DND-41 (cell line): ENCODE measurements at places on chromosomes 5 and 9.

DNA sequence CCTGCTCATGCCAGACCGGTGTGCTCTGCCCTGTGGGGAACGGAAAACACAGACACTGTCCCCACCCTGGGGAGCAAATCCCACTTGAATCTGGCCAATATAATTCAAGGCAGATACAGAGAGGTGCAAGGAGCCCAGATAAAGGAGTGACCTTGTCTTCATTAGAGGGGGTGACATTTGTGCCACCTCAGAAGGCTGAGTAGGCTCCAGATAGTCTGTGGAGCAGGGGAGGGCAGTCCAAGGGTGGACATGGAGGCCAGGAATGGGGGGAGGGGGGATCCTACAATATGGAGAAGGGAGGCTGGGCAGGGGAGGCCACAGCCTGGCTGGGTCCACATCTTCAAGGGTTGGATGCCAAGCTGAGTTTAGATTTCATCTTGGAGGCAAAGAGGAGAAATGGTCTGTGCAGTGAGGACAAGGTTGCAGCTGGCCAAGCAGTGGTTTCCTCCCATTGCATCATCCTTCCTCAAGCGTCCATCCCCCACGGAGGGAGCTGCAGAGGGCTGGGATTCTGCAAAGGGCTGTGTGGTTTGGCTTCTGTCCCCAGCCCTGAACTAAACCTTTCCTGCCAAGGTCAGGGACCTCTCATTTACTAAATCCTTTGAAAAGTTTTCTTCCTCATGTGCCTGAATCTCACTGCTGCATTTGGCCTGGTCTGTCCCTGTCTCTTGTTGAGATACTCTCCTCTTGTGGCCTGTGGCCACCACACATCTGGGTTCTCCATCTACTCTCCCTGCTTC is 60.1 kb downstream of the GALNT12 start:
- H3K4me3 ChIP-seq, result no peak overlapping the region
- no peaks in the 10 kb centered on the region for H3K36me3 ChIP-seq
- no peaks in the 10 kb centered on the region for H3K27me3 ChIP-seq
- no peak overlapping the region for H3K27ac ChIP-seq
- no peak for DNase-seq

DNA sequence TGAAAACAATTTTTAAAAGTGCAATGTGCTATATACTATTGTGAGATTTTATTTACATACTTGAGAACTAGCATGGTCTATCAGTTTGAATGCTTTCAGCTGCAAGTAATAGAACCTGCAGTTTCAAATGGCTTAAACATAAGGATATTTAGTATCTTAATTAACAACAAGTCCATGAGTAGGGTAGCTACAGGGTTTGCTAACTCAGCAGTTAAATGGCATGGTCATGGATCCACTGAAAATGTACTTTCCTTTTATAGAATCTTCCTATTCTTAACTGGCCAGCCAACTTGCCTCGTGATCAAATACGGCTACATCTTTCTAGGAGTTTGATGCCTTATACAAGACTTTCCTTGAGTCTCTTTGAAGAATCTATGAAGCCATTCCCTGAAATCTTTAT is 452.8 kb upstream of the SEMA6A start:
- no peak overlapping the region for H3K27ac ChIP-seq
- no peak for DNase-seq
- H3K4me3 ChIP-seq, result no peak overlapping the region
- no peaks in the 10 kb centered on the region for H3K4me1 ChIP-seq

- H3K4me3 ChIP-seq, result no peak overlapping the region
- H3K36me3 ChIP-seq, result peaks cover 89% of the 10 kb centered on the region
- DNase-seq, result no peak
- H3K27ac ChIP-seq, result no peak overlapping the region
Measured at GRCh38 chr5:887947-888637, 4.5 kb downstream of the BRD9 start.

- H3K27me3 ChIP-seq, result peaks cover 3% of the 10 kb centered on the region
- no peaks in the 10 kb centered on the region for H3K36me3 ChIP-seq
Measured at GRCh38 chr9:121573717-121574485, 74.3 kb upstream of the GGTA1 start.

DNA sequence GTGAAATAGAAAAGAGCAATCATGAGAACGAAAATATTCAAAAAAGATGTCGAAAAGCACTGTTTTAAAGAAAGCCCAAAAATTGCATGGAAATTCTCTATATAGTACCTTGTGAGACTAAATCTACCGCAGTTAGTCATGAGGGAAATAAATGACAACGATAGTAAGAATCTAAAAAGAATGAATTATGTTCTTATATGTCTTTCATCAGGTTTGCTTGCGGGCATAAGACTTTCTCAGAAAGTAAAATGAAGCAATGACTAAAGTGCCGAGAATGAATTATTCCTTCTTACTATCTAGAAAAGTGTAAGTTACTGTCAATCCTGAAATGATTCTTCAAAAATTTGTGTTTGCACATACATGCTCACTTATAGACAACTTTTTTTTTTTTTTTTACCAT is 26.4 kb downstream of the PTPRD start:
- no peak for DNase-seq
- H3K4me1 ChIP-seq, result no peaks in the 10 kb centered on the region
- H3K36me3 ChIP-seq, result no peaks in the 10 kb centered on the region
- no peak overlapping the region for H3K27ac ChIP-seq

GRCh38 chr5:116600876-116601275 is 26.3 kb upstream of the SEMA6A start:
- DNase-seq, result no peak
- no peak overlapping the region for H3K4me3 ChIP-seq
- no peak overlapping the region for H3K27ac ChIP-seq
- H3K36me3 ChIP-seq, result no peaks in the 10 kb centered on the region

- H3K27ac ChIP-seq, result no peak overlapping the region
- H3K36me3 ChIP-seq, result no peaks in the 10 kb centered on the region
- H3K27me3 ChIP-seq, result no peaks in the 10 kb centered on the region
- no peak for DNase-seq
Measured at GRCh38 chr9:27460226-27461023, 63.7 kb upstream of the IFNK start.

GRCh38 chr5:79834754-79835714 is 145.4 kb downstream of the CMYA5 start:
- no peaks in the 10 kb centered on the region for H3K27me3 ChIP-seq
- no peak overlapping the region for H3K27ac ChIP-seq
- no peaks in the 10 kb centered on the region for H3K4me1 ChIP-seq

GRCh38 chr5:88884608-88884877 is 1.6 kb upstream of the MEF2C start:
- H3K36me3 ChIP-seq, result no peaks in the 10 kb centered on the region
- H3K27ac ChIP-seq, result no peak overlapping the region
- no peaks in the 10 kb centered on the region for H3K27me3 ChIP-seq
- DNase-seq, result no peak
- no peak overlapping the region for H3K4me3 ChIP-seq
- H3K4me1 ChIP-seq, result no peaks in the 10 kb centered on the region

GRCh38 chr5:53194086-53194485 is 84.5 kb upstream of the MOCS2 start:
- no peak overlapping the region for H3K27ac ChIP-seq
- no peak for DNase-seq
- H3K36me3 ChIP-seq, result no peaks in the 10 kb centered on the region
- no peak overlapping the region for H3K4me3 ChIP-seq

- no peak overlapping the region for H3K27ac ChIP-seq
- no peaks in the 10 kb centered on the region for H3K4me1 ChIP-seq
- peaks cover 56% of the 10 kb centered on the region for H3K36me3 ChIP-seq
- H3K27me3 ChIP-seq, result no peaks in the 10 kb centered on the region
Measured at GRCh38 chr5:38994324-38994927, 79.8 kb downstream of the RICTOR start.

DNA sequence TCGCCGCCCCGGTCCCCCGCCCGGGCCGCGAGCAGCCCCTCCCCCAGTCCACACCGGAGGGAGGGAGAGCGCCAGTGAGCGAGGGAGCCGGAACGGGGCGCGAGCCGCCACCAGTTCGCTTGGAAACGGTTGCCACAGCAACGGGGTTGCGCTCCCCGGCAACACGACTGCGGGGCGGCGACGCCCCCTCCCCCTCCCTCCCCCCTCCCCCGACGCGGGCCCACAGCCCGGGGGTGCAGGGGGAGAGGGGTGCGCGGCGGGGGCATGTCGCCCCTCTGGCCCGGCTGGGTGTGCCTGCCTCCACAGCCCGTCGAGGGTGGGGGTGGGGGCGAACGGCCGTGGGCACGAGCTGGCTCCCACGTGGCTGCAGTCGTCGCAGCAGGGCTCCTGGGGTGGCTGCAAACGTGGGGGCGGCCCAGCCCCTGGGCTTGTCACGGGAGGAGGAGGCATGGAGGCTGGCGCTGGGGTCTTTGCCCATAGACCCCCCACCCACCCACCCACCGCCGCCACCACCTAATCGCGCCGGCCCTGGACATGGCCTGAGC is 524 bp downstream of the PRR7 start:
- H3K27ac ChIP-seq, result no peak overlapping the region
- peak; percentile 78 for DNase-seq
- peaks cover 49% of the 10 kb centered on the region for H3K27me3 ChIP-seq
- H3K4me1 ChIP-seq, result peaks cover 23% of the 10 kb centered on the region

- no peaks in the 10 kb centered on the region for H3K4me1 ChIP-seq
- no peaks in the 10 kb centered on the region for H3K36me3 ChIP-seq
- DNase-seq, result no peak
- H3K27me3 ChIP-seq, result no peaks in the 10 kb centered on the region
- no peak overlapping the region for H3K27ac ChIP-seq
Measured at GRCh38 chr5:170892196-170892595, 30.4 kb downstream of the RANBP17 start.

- no peak overlapping the region for H3K27ac ChIP-seq
- H3K4me1 ChIP-seq, result no peaks in the 10 kb centered on the region
- DNase-seq, result no peak
- H3K36me3 ChIP-seq, result no peaks in the 10 kb centered on the region
- H3K4me3 ChIP-seq, result no peak overlapping the region
- H3K27me3 ChIP-seq, result no peaks in the 10 kb centered on the region
Measured at GRCh38 chr9:13369431-13369830, 89.9 kb upstream of the MPDZ start.

- H3K27ac ChIP-seq, result peak overlapping the region; percentile 53
- no peaks in the 10 kb centered on the region for H3K27me3 ChIP-seq
- DNase-seq, result peak; percentile 20
- H3K4me3 ChIP-seq, result peak overlapping the region; percentile 55
- peaks cover 2% of the 10 kb centered on the region for H3K36me3 ChIP-seq
Measured at GRCh38 chr5:65722575-65723403, 784 bp downstream of the NLN start.

GRCh38 chr5:161700065-161700464 is 14.5 kb downstream of the GABRA6 start:
- no peaks in the 10 kb centered on the region for H3K27me3 ChIP-seq
- no peak overlapping the region for H3K4me3 ChIP-seq
- H3K4me1 ChIP-seq, result no peaks in the 10 kb centered on the region
- no peaks in the 10 kb centered on the region for H3K36me3 ChIP-seq
- H3K27ac ChIP-seq, result no peak overlapping the region

DNA sequence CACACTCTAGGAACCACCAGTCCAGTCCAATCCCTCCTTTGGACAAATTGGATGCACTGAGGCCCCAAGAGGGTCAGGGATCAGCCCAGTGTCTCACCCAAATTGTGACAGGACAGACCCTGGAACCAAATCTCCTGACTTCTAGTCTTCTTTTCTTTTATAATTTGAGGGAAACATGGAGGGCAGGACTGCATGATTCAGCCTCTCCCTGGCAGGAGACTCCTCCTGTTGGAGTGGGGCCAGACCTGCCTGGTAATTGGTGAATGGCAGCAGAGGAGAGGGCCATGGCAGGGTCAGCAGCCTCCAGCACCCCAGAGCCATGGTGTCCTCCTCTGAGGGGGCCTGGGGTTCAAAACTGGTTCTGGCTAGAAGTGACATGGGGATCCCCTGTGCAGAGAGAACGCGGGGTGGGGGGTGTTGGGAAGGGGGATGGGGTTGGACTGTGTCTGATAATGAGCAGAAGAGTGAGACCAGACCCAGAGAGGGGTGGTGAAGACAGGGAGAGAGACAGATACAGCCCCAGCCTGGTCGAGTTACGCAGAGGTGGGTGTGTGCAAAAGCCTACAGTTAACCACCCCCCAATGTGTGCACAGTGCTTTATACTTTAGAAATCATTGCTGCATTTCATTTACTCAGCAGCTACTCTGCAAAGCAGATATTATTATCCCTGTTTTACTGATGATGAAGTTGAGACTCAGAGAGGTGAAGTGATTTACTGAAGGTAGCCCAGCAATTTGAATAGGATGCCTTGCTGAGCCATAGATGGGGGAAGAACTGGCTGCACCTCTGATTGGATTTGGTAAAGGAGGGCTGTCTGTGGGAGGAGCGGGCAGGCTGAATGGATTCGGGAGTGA is 3.8 kb upstream of the SYNPO start:
- no peak overlapping the region for H3K27ac ChIP-seq
- peaks cover 7% of the 10 kb centered on the region for H3K27me3 ChIP-seq
- H3K36me3 ChIP-seq, result no peaks in the 10 kb centered on the region
- DNase-seq, result no peak
- H3K4me1 ChIP-seq, result no peaks in the 10 kb centered on the region

- peaks cover 4% of the 10 kb centered on the region for H3K27me3 ChIP-seq
- H3K36me3 ChIP-seq, result no peaks in the 10 kb centered on the region
- no peak within 1 kb of the TSS for H3K27ac ChIP-seq
- H3K4me1 ChIP-seq, result no peaks in the 10 kb centered on the region
Measured at GRCh38 chr5:141373673-141374317, at the start of gene PCDHGA6. PCDHGA6 (plus strand) TSS chr5:141373891; CDS start chr5:141374084, 193 bp downstream.

GRCh38 chr5:109484597-109484996 is 74.8 kb upstream of the PJA2 start:
- H3K27ac ChIP-seq, result no peak overlapping the region
- H3K4me3 ChIP-seq, result no peak overlapping the region
- no peaks in the 10 kb centered on the region for H3K27me3 ChIP-seq
- H3K36me3 ChIP-seq, result no peaks in the 10 kb centered on the region

DNA sequence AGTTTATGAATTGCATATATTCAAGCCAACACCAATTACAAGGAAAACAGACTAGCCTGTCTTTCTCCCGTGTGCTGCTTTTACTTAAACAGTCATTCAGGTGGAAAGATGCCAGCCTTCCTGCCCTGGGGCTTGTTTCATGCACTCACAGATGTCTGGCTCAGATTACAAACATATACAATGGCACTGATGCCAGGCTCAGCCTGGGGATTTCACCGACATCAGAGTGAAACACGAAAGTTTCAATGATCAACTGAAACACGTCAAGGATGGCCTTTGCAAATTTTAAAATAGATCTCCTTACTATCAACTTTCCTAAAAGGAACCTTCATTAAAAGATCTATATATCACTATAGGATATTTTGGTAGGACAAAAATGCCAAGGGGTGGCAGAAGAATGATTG is 1576.5 kb downstream of the EFNA5 start:
- no peaks in the 10 kb centered on the region for H3K27me3 ChIP-seq
- no peak overlapping the region for H3K27ac ChIP-seq
- H3K4me1 ChIP-seq, result no peaks in the 10 kb centered on the region
- H3K36me3 ChIP-seq, result no peaks in the 10 kb centered on the region

DNA sequence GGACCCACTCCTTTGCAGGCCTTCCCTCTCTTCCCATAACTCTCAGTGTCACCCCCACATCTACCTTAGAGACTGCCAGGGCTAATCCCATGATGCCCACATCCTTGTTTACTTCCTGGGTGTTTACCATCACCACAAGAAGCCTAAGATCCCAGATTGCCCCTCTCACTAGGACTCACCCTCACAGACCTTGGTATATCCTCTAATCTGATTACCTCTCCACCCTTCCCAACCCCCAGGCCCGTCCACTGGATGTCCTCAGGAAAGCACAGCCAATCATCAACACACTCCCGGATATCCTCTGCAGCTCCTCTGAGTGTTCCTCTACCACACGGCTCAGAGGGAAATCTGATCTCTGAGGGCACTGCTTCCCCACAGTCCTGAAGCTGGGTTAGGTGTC is 91.0 kb downstream of the FOXD1 start:
- H3K4me1 ChIP-seq, result no peaks in the 10 kb centered on the region
- no peak overlapping the region for H3K4me3 ChIP-seq
- no peak for DNase-seq
